Hematopoietic multipotent progenitor cell treated with erythropoietin and hydrocortisone succinate and interleukin-3 and kit ligand, for 6 days (in vitro differentiated cells): ENCODE measurements at places on chromosomes 12 and 14.

DNA sequence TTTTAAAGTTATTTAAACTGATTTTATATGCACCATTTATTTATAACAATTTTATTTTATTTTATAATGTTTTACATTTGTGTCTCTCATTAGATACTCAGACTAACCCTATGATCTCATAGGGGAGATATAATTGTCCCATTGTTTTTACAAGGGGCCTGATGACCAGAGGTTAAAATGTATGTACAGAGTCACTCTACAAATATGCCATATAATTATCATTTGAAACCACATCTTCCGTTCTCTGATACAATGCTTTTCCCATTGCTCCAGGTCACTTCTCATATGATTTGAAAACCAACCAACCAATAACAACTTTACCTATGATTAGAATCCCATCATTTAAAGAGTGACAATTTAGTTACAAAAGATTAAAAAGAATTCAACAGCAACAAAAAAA, 137.8 kb downstream of the GPHN start:
- no peak for DNase-seq

DNA sequence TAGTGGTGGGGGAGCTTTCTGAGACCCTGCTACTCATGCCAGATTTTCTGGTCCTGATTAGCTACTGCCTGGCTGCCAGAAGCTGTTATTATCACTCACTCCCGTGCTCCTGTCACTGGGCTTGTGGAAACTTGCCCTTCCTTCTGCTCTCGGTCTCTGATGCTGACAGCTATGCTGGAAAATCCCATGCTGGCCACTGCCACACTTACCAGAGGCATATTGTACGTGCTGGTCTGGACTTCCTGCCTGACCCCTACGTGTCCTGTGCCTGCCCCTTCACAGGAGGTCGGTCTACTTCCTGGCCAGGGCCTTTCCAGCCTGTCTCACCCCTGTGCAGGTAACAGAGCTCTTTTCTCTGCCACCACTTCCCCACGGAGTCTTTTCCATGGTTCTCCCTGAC, 149.4 kb upstream of the PLEKHG7 start:
- DNase-seq, result no peak

- no peak for DNase-seq
Measured at GRCh38 chr14:104116756-104117340, 21.5 kb upstream of the KIF26A start.

DNA sequence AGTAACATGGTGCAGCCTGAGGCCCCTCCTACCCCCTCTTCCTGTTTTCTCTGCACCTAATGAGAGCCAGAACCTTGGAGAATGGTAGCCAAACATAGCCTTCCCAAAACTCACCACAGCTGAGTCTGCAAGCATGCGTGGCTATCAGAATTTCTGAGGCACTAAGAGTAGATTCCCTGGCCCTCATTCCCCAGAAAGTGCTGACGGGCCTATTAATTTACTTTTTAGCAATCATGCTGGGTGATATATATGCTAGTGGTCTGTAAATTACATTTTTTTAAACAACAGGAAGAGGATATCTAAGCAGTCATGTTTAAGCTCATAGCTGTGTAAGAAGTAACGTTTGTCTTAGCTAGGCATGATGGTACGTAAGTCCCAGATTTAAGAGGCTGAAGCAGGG, 30.4 kb downstream of the KANSL2 start:
- no peak for DNase-seq

DNA sequence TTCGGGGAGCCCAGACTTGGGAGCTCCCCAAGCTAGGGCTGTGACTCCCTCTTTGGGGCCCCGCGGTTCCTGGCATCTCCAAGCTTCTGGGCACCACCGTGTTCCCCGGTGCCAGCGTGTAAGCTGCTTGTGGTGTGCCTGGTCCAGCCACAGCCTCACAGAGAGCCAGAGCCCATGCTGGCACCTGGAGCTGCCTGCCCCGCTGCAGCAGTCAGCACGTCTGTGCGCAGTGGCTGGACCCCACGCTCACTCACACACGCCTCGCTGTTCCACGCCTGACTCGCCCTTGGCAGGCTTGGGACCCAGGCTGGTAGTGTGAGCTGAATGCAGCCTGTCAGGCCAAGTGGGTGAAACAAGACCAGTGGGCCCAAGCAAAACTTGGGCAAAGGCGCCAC, 34.5 kb downstream of the APAF1 start:
- no peak for DNase-seq

DNA sequence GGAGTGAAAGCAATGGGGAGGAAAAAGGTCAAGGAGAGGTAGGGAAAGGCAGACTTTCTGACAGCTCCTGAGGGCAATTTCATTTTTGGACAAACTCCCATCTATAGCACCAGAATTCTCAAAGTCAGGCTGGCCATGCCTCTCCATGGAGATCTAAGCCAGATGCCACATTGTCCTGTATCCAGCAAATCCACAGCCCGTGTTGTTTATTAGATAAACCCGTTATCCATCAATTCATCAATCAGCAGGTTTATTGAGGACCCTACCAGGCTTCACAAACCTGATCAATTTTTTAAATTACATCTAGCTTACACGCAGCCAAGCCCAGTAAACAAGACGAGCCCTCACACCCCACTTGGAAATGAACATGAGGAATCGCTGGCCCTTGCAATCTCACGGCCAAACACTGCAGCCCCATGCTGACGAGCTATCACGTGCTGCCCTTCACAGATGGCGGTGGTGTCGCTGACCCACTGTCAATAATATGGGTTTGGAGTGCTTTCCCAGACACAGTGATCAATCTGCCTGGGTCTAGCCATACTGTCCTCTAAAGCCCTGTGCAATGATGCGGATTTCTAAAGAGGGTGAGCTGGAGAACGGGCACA, 332.9 kb downstream of the DPF3 start:
- DNase-seq, result no peak

DNA sequence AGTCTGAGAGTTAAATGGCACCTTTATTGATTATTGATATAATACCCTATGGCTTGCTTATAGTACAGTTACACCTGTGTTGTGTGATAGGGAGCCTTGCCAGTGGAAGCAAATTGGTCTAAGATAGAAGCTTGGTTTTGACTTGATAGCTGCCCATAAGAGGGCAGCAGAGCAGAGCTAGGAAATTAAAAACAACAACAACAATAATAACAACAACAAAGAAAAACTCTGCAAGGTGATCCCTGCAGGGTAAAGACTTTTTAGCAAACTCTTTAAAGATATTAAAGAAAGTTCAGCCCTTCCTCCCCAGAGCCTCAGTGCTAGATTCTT, 18.0 kb upstream of the RNASE10 start:
- peak; percentile 44 for DNase-seq

GRCh38 chr12:98222135-98222534, 293.3 kb upstream of the TMPO start:
- no peak for DNase-seq

GRCh38 chr12:2266666-2267620, 214.2 kb downstream of the CACNA1C start:
- DNase-seq, result no peak

DNA sequence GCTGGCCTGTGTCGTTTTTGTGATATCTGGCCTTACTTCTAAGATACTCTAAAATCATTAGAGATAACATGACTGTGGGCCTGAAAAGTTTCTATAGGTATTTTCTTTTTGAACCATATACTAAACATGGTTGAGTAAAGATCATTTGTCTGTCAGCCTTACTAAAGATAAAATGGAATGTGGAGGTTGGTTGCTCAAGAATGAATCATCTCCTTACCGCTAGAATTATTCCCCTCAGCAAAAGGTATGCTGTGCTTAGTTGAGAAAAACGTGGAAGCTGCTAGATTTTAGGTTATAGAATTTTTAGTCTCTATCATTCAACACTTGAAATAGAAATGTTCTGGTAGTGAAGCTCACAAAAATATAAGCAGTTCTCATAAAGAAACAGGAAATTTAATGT, 407.3 kb downstream of the AEBP2 start:
- no peak for DNase-seq

DNA sequence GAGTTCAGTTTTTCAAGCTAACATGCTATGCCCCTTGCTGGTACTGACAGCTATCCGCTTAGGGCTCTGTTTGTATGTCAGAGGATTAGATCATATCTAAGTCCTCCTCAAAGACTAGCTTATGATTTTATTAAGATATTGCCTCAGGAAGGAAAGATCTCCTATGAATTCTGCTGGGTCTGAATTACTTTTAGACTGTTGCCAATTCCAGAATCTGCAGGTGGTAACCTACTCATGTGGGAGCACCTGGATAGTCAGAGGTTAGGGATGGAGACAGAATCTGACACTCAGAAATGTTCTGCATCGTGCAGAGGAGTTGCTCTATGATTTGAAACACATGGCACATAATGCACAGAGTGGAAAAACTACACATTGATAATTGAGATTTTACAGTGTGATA, 843.4 kb downstream of the SLC6A15 start:
- no peak for DNase-seq

DNA sequence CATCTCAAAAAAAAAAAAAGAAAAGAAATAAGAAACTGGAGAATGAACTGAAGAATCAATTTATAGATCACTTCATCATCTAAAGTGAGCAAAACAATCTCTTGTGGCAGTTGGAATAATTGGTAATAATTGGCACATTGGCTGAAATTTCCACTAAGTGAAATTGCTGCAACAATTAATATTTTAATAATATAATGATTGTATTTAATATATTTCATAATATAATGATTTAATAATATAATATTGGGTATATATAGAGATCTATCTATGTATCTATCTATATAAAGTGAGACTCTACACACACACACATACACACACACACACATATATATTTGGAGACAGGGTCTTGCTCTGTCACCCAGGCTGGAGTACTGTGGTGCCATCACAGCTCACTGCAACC, 81.2 kb upstream of the PRICKLE1 start:
- no peak for DNase-seq

DNA sequence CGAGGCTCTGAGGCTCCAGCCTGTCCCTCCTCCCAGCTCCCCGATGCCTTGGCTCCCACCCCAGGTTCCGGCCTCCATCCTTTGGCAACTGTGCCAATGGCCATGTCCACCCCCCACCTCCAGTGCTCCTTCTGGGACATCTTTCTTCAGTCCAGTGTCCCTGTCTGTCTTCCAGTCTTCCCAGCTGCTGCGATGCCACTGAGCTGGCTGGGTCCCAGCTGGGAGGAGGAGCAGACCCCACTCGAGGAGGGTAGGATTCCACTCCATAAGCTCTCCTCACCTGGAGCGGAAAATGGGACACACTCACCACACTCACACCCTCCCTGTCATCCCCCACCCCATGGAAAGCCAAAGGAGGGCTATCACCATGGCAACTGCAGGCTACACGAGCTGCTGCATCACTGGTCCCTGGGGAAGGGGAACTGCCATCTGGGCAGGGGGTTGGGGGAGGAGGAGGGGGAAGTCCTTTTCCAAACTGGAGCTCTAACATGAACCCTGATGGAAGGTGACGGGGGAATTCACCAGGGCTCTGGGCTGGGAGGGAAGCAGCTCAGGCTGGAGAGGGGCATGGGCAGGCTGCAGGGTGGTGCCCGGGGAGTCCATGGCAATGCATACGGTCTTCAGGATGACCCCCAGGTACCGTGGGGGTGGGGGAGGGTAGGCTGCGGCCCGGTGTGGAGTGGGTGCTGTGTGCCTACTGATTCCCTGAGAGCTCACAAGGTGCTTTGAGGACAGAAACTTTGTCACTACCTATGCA, 94.3 kb downstream of the LRRC74A start:
- DNase-seq, result no peak

DNA sequence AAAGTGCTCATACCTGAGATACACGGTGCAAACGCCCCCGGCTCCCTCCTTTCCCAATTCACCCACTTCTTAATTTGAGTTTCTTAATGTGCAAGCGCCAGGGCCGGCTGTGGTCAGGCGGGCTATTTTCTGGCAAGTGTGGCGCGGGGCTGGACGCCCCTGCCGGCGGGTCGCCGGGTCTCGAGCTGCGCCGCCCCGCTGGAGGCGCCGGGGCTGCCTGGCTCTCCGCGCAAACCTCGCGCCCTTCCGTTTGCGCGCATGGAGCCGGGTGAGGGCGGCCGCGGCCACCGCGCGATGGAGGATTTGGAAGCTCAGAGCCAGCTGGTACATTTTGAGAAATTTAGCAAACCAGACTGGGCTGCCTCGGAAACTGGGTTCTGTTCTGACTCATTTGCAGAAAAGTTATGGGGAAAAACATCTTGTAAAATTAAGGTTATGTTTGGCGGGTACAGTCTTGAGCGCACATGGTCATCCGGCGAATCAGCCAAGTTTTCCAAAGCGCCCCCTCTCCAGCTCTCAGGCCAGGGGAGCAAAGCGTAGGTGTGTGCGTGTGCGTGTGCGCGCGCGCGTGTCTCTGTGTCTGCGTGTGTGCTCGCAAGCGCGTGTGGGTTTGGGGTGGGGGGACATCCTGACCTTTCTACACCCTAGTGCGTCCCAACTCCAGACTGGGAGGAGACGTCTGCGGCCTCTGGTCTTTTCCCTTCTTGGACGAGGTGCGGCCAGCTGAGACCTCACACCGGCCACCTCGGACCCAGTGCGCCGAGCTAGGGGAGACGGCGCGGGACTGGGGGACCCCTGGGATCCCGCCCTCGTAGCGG, 6.5 kb upstream of the OTX2 start:
- no peak for DNase-seq

- no peak for DNase-seq
Measured at GRCh38 chr12:19547271-19547671, 108.0 kb downstream of the AEBP2 start.

- no peak for DNase-seq
Measured at GRCh38 chr12:115517913-115518312, 759.6 kb downstream of the MED13L start.

DNA sequence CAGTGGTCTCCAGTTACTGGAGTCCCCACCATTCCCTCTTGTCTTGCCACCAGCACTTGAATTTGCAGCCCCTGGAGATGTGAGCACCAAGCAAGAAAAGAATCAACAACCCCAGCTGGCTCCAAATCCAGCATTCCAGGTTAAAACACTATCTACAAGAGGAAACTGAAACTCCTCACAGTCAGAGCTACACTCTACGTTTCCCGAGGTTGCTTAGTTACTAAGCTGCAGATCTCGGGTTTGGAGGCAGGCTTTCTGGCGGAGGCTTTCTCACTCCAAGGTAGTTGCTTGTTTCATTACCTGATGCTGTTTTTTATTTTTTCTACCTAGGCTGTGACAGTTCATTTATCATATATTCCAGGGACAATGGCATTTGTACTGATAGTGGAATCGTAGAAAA, 248.1 kb downstream of the GLT1D1 start:
- no peak for DNase-seq

- no peak for DNase-seq
Measured at GRCh38 chr14:54300881-54301280, 95.9 kb upstream of the CDKN3 start.

GRCh38 chr12:20089077-20089476, 279.3 kb upstream of the PDE3A start:
- no peak for DNase-seq

DNA sequence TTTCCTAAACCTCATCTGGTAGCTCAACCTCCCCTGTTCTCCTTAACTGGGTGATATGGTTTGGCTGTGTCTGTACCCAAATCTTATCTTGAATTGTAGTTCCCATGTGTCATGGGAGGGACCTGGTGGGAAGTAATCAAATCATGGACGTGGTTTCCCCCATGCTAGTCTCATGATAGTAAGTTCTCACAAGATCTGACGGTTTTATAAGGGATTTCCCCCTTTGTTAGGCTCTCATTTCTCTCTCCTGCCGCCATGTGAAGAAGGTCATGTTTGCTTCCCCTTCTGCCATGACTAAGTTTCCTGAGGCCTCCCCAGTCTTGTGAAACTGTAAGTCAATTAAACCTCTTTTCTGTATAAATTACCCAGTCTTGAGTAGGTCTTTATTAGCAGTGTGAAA, 19.5 kb downstream of the COX16 start:
- DNase-seq, result peak; percentile 24

GRCh38 chr14:61351477-61351876, 30.1 kb downstream of the PRKCH start:
- no peak for DNase-seq
